Stimulated activated CD8-positive, alpha-beta memory T cell treated with anti-CD3 and anti-CD28 coated beads, Interleukin-15, amount 100 ng/mL, for 4 hours (primary cell): ENCODE measurements at places on chromosomes 2 and 18.

DNA sequence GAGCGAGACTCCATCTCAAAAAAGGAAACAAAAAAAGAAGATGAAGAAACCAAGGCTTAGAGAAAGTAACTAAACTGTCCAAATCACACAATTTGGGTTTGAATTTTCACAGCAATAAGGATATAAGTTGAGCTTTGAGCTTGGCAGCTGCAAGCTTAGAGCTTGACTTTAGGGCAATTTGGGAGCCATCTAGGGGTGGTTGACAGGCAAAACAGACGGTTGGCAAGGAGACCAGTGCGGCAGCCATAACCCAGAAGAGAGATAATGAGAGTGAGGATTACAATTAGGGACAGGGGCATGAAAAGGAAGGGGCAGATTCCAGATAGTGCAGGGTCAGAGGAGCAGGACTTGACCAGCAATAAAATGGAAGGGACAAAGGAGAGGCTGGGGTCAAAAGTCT lies 382.2 kb upstream of the HNRNPA3 start:
- no peak for DNase-seq

- no peak for DNase-seq
These were observed 34.1 kb downstream of the GLI2 start for GRCh38 chr2:120769787-120770120.

DNA sequence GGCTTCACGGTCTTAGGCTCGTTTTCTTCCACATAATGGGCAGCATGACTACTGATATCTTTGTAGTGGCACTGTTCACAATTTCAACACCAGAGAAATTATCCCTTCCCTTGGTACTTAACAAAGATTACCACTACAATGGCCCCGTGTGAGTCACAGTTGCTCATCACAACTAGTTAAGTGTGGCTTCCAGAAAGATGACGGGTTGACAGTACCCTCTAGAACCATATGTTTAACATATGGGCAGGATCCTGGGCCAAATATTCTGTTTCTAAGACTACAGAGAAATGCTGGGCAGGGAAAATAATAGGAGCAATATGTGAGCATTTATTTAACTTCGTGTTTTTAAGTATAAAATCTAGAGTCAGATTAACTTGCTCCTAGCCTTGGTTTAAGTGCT lies 780.1 kb upstream of the LINC00305 start:
- DNase-seq: no peak

DNA sequence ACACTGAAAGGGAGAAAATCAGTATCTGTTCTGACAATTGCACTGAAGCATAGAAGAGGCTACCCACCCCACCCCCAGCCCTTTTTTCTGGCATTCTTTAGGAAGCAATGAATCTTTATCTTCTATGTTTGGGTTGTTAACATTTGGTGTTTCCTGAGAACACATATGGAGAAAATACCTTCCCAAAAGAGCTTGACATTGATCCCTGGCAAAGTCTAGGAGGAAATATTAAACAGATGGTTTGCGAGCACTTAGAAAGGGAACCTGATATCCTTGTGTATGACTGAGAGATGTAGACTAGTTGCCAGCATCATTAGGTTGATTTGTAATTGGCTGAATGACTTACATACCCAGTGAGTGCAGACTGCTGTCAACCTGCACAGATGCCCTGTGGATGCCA lies 42.9 kb downstream of the DOK1 start:
- no peak for DNase-seq

- no peak for DNase-seq
These were observed 107.1 kb downstream of the TSHZ1 start for GRCh38 chr18:75317703-75318102.

DNA sequence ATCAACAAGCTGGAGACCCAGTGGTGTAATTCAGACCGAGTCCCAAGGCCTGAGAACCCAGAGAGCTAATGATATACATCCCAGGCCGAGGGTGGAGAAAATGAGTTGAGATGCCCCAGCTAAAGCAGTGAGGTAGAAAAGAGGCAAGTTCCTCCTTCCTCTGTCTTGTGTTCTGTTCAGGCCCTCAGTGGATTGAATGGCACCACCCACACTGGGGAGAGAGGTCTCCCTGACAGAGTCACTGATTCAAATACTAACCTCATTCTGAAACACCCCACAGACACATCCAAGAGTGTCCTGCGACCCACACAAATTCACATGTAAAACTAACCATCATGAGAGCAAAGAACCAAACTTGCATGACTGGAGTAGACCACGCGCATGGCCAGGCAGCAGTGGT lies 215.3 kb downstream of the ANAPC1 start:
- no peak for DNase-seq

DNA sequence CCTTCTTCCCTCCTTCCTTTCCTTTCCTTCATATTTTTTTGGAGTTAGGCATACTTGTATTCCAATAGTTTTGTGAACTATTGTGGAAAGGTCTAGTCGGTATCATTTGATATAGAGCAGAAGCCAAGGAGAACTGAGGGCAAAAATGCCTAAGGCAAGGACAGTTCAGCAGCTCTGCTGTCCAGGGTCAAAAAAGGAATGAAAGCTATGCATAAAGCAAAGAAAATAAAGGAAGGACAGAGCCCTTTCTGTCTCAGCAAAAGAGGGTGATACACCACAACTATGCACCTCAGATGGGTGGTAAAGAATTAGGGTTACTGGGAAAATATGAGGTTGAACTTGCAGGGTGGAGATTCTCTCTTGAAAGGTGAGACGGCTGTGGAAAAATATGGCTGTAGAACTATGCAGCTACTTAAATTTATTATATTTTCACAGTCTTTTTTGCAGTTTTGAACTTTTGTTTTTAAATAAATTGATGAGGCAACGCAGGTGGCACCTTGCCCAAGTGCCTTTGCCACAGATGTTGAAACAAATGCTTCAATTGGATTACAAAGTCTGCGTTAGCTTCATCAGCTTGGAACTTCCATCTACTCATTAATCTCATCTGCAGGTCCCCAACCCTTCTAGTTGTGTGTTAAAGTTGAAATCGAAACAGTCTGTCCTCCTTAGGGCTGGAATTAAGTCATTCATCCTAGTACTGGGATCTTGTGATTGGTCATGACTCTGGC lies 20.8 kb downstream of the LHCGR start:
- no peak for DNase-seq

DNA sequence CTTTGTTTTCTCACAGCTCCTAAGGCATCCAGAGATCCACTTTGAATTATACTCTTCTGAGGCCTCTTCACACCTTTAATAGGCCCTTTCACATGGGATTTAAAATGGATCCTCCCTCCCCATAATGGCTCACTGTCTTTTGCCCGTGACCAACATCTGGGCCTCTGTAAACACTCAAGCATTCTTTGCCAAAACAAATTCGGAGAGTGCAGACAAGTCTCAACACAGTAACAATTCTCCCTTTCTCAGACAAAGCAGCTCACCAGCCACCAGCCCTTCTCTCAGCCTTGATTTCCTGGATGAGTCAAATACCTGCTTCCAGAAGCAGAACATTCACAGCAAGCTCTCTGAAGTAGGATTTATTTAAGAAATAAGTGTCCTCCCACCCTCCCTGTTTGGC lies 14.0 kb upstream of the IMP4 start:
- DNase-seq: no peak

DNA sequence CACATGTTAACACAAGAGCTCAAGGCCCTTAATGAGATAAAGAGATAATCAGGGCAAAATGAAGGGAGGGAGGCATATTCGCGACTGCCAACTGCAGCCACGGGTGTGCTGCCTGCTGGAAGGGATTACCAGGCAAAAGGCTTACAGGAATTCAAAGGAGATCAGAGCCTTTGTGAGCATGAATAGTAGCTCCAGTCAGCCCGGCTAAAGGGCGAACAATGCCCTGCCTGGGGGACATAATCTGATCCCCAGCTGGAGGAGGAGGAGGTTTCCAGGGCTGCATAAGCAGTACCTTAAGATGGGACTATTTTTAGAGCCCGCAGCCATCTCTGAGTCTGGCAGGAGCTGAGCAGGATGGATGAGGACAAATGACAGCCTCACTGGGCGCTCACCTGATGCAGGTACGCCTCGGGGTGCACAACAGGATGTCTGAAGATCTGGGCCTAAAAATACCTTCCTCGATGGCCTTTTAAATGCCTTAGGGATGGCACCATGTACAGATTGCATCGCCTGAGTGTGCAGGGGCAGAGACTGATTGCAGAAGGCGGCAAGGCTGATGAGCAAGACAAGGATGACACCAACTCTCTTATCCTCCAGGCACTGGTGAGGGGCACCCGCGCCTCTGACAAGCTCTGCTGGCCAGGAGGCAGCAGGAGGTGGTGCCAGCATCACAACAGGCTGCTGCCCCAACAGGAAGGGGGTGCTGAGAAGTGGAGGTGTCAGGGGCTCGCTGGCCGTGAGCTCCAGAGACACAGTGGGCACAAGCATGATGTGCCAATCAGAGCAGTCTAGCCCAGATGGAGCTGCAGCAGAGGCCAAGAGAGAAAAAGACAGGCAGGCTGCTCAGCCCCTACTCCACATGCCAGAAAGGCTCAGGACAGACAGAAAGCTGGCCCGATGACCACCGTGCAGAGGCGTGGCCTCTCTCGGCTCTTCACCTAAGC lies 111.4 kb downstream of the EIPR1 start:
- DNase-seq: no peak

DNA sequence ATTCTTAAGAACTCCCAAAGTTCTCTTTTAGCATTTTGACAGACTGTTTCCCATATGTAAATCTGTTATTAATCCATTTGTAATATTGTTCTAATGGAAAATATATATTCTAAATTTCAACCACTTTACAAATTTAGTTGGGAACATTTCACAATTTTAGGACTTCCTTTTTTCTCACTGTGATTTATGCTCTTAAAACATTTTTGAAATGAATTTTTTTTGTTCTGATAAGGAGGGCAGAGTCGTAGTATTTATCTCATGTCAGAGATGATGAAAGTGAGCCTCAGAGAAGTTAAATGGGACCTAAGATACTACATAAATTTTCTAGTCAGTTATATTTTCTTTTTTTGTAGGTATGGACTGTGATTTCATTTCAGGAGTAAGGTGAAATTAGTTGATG lies 26.6 kb downstream of the RASGRP3 start:
- no peak for DNase-seq

DNA sequence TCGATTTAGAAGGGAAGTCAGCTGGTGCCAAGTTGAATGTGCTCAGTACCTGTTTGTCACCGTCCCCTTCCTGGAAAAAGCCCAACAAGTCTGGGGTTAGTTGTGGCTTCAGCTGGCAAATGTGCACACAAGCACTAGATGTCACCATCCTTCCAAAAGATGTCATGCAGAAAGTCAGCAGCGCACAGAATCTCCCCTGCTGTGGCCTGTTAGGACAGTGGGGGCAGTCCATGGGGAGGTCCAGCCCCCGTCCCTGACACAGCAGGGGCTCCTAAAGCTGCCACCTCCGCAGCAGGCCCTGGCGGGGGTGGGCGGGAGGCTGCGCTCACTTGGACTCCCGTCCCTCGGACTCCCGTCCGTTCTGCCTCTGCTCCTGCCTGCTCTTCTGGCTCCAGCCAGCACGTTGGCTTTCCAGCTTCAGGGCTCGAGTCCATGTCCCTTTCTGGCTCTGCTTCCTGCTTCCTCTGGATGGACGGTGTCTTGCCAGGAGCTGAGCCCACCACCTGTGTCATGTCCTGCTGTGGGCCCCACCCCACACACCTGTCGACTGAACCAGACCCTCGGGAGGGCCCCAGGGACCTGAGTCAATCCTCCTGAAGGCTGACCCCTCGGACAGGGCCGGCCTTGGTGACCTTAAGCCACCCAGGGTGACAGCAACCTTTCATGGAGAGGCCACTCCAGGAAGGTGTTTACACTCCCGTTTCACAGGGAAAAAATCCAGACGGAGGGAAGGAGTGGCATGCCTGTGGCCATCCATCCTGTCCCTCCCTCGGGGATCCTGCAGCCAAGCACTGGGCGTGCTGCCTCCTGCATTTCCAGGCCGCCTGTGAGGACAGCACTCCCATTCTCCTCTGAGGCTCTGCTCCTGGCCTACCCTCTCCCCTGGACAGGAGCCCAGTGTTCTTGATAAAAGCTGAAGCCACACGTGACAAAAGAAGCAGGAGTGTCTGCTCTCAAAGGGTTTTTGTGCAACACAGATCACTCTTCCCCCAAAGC lies 8.5 kb downstream of the RAB17 start:
- DNase-seq: peak; percentile 39

GRCh38 chr2:147430408-147430807 lies 414.4 kb upstream of the ACVR2A start:
- DNase-seq: no peak

- peak; percentile 21 for DNase-seq
These were observed 79.0 kb downstream of the HDAC4 start for GRCh38 chr2:239321596-239322415.
